Stimulated activated CD8-positive, alpha-beta memory T cell treated with anti-CD3 and anti-CD28 coated beads, Interleukin-7, amount 100 ng/mL, for 1 hour (primary cell): ENCODE measurements at places on chromosomes 12 and 14.

DNA sequence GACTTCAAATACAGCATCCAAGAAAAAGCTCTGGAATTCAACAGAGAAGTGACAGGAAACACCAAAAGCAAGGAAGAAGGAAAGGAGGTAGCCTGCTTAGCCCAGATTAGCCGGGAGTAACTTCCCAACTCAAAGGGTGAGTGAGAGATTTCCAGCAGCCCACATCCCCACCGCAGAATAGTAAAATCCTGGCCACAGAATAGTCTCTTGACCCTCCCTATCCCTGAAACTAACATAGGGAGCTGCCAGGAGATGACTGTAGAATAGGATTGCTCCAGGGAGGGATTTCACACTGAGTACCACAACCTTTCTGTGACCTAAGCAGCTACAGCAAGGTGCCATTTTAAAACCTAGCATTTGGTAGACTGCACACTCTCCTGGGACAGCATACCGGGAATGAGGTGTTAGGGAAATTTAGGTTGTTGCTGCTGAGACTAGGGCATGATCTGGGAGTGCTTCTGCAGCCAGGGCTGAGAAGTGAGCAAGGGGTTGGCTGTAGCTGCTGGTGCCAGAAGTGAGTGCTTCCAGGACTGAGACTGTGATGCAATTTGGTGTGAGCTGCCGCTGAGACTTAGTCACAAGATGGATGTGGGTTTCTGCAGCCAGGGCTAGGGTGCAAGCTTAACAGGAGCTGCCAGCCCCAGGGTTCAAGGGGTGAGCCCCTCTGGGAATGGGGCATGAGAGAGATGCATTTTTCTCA is 66.0 kb downstream of the TMTC3 start:
- DNase-seq: no peak

GRCh38 chr12:110508071-110508586 is 6.0 kb downstream of the RAD9B start:
- no peak for DNase-seq

DNA sequence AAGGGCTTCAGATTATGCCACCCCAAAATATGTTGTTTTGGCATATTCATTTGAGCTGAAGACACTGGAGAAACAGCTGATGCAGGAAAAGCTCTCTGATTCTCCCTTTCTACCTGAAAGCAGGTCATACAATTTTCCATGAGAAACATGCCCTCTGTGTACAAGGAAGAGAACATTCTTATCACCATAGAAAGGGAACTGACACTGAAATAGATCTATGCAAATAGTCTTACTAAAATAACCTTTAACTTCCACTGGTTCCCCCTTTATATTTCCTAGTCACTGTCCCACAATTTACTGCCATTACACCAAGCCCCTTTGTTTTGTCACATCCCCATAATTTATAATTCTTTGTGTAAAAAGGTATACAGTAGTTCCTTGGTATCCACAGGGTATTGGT is 9.6 kb upstream of the PHC1 start:
- DNase-seq: no peak

DNA sequence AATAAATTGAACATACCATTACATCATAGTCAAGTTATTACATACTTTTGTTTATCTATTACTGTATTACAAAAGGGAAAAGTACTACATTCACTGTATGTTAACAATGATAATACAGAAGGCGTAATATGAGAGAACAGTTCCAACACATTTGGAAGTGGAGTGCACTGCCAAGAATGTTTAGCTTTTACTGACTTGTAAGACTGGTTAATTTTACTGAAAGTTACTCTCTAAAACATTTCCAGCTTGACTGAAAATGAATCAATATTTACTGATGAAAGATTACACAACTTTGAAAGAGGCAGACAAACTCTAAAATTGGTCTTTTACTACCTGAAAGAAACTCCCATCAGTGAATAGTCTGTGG is 728.5 kb downstream of the FSCB start:
- DNase-seq: no peak

DNA sequence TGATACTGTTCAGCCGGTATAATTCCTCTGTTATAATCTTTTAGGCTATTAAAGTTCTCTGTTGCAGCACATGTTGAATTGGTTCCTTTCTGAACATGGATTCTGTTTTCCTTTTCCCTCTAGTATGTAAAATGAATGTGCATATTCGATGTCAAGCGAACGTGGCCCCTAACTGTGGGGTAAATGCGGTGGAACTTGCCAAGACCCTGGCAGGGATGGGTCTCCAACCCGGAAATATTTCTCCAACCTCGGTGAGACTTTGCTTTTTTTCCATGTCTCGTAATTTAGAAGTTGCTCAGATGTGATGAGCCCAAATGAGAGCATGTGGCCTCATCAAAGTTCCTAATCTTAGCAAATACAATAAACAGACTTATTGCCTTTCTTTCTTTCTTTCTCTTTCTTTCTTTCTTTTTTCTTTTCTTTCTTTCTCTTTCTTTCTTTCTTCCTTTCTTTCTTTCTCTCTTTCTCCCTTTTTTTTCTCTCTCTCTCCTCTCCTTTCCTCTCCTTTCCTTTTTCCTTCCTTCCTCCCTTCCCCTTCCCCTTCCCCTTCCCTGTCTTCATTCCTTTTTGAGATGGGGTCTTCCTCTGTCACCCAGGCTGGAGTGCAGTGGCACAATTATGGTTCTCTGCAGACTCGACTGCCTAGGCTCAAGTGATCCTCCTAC is 131.9 kb downstream of the PRKCH start:
- DNase-seq: no peak

DNA sequence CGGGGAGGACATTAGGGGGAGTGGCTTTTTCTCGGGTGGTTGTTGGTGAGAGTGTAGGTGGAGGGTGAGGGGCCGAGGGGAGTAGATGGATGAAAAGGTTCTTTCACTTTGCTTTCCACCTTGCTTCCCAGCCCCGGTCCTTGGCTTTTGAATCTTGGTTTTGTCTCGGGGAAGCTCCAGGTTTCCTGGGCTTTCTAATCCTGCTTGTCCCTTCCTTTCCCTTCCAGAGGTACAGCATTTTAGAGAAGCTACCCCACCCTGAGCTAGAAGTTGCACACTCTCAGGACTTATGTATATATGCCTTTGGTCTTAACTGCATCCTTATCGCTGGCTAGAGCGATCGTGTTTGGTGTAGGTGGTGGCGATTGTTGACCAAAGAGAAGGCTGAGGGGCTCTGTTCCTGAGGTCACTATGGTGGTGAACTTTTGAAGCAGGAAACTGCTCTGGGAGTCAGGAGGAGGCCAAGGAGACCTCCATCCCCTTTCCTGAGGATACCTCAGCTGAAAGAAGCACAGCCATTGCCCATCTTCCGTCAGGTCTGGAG is 862 bp downstream of the PIP4K2C start:
- no peak for DNase-seq

GRCh38 chr14:52153939-52154338 is 85.1 kb upstream of the NID2 start:
- DNase-seq: no peak

GRCh38 chr12:102680304-102680703 is 199.9 kb upstream of the IGF1 start:
- no peak for DNase-seq

- DNase-seq: no peak
Observed at GRCh38 chr12:68904351-68904962, 28.5 kb downstream of the CPM start.

DNA sequence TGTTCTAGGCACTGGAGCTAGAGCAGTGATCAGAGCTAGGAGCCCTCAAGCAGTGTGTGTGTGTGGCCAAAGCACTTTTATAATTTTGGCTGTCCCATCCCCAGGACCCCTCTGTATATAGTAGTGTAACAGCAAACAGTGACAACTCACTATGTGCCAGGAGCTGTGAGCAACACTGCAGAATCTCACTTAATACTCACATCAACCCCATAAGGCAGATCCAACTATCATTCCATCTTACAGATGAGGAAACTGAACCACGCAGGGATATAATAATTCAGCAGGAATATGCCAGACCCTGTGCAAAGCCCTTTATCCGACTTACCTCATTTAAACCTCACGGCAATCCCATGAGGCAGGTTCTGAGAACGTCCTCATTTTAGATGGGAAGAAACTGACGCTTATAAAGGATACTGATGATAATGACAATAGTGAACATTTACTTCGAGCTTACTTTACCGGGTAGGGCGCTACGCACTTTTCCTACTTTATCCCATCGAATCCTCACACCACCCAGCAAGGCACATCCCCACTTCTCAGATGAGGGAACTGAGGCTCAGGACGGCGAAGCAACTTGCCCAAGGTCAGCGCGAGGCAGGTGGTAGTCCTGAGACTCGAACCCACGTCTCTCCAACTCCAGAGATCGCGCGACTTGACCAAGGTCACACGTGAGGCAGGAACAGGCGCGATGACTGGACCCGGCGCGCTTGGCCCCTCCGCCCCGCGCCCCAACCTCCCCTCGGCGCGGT is 687 bp downstream of the RAB35 start:
- no peak for DNase-seq

- DNase-seq: no peak
Observed at GRCh38 chr14:42174357-42174756, 567.7 kb downstream of the LRFN5 start.

GRCh38 chr12:79848339-79848738 is 86.6 kb downstream of the PPP1R12A start:
- no peak for DNase-seq

- DNase-seq: no peak
Observed at GRCh38 chr12:43029971-43030370, 440.4 kb upstream of the PRICKLE1 start.

- DNase-seq: no peak
Observed at GRCh38 chr12:112182499-112182898, 57.1 kb downstream of the TRAFD1 start.

GRCh38 chr12:120844297-120844696 is 59.9 kb downstream of the SPPL3 start:
- no peak for DNase-seq

DNA sequence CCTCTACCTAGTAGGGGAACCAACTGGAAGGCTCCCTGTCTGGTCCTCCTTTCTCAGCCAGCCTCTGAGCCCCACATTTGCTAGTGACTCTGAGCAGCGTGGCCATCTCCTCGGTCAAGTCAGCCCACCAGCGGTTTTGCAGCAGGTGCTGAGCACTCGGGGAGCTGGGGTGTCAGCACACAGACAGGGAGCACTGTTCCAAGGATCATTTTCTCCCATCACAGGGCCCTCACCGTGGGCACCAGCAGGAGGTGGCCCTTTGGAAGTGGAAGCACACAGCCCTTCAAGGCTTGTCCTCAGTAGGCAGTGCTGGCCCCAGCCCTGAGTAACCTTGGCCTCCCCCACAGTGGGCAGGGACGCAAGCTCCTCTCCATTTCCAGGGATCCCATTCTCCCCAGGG is 24.1 kb upstream of the EML1 start:
- no peak for DNase-seq

DNA sequence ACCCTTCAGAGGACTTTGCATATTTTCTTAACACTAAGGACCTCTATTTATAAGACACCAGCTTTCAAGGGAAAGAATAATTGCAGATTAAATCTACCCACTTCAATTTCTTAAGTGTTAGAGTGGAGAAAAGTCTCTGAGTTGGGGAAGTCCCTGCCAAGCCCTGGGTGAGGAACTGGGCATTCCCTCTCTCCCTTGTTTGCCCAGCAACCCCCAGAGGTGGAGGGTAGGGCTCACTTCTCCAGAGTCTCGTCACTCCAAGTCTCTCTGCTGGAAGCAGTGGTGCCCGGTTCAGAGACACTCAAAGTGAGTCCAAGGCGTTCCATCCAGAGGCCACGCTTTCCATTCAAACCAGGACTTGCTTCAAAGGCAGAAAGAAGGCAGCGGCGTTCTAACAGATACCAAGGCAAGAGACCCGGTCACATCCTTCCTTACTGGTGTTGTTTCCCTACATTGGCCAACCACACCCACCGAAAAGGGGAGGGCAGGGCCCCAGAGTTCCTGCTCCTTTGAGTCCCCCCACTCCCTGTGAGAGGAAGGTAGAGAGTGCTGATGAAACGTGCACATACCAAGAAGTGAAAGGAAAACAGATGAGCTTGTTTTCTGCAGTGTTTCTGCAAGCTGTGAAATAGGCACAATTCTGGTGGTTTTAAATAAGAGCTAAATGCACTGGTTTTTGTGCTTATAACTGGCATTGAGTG is 6.1 kb upstream of the BDKRB2 start:
- DNase-seq: no peak

DNA sequence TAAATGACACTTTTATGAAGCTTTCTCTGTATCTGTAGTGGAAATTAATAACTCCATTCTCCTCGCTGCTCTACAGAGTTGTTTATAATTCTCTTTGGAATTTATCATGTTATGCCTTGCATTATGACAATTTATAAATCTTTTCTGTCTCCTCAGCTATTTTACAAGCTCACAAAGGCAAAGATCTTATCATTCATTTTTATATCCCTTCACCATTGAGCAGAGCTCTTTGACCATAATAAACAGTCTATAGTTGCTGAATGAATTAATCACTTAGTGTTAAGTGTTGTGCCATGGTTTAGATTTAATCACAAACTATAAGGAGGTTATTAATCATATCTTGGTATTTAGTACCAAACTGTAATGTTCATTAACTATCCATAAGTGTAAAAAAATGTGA is 126.4 kb downstream of the NAV3 start:
- DNase-seq: no peak

DNA sequence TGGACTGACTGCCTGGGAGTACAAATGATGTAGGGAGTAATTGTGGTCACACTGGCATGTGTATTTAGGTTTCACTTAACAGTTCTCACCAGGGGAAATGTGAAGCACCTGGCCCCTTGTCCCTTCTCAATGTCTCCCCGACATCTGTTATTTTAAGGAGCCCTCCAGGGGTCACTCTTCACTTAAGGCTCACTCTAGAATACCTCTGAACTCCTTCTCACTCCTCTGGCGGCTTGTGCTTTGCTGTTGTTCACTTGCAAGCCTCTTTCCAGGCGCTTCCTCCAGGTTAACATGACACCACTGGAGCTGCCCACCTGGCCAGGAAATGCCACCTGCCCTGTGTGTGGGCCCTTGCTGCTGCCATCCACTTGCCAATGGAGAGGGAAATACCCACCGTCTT is 56.5 kb upstream of the GZMB start:
- DNase-seq: no peak

DNA sequence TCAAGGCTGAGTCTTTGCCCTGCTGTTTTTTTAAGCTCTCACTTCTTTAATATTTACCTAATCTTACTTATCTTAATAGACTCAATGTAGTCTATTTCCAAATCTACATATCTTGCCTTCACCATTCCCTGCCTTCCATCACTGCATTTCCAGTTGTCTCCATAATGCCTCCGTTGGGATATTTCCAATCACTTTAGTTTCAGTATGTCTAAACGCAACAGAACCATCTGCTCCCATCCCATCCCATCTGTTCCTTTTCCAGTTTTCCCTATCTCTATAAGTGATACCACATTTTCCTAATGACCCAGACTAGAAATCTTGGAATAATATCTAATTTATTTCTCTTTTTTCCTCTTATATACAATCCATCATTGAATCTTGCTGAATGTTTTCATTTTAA is 15.1 kb upstream of the CCDC198 start:
- no peak for DNase-seq

- no peak for DNase-seq
Observed at GRCh38 chr12:42284157-42284556, 41.7 kb downstream of the ZCRB1 start.

DNA sequence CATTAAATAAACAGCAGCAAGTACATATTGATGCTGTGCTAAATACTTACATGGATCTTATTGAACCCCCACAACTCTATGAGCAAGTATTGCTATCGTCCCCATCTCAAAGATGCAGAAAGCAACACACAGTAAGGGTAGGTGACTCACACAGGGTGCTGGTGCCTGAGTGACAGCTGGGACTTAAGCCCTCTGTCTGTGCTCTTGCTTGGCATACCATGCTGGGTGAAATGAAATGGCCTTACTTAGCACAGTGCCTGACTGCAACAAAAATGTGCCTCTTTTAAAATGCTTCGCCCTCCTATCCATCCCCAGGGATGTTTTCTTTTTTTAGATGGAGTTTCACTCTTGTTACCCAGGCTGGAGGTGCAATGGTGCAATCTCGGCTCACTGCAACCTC is 788 bp downstream of the TEX52 start:
- no peak for DNase-seq

GRCh38 chr14:94601884-94602391 is 10.3 kb upstream of the SERPINA3 start:
- no peak for DNase-seq
